ENCODE measurements at places on chromosomes 5 and 9. TPM values are rescaled to one million over a fixed set of nuclear protein-coding genes. Genes with fewer than 3 reads are reported as not detected.

SPATA31C2 gene
- not detected for total RNA-seq

TMEM174 gene
- not detected for total RNA-seq

LVRN gene
- total RNA-seq, result not detected

RFESD gene
- 1.1 TPM for total RNA-seq

PCBD2 gene
- 4.1 TPM for total RNA-seq

DNA sequence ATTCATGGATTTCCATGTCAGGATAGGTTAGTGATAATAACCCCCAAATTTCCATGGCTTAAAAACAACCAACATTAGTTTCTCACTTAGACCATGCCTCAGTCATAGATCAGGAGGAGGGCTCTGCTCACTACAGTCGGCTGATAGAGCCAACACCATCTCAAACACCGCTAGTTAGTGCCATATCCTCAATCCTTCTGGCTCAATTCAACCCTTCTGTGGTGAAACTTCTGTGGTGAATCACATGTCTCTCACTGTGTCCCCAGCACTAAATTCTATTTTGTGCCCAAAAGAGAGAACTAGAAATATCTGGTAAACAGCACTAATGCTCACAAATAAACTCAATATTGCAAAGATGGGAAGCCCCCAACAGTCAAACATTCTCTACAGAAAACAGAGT, 21.1 kb downstream of the ECPAS start:
- no peak for DNase-seq

DNA sequence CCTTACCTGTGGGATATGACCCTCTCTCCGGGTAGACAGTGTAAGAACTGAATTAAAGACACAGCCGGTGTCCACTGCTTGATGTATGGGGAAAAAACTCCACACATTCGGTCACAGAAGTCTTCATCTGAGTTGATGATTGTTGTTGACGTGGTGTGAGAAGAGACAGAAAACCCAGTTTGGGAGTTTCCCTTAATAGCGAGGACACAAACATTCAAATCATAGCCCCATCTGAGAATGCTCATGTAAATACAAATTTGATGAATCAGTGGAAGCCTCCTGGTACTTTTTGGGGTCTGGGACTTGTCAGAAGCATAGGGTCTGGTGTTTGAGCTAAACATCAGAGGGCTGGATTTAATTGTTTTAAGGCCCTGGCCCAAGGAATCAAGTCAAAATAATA, 11.0 kb downstream of the HAVCR1 start:
- DNase-seq, result no peak

DNA sequence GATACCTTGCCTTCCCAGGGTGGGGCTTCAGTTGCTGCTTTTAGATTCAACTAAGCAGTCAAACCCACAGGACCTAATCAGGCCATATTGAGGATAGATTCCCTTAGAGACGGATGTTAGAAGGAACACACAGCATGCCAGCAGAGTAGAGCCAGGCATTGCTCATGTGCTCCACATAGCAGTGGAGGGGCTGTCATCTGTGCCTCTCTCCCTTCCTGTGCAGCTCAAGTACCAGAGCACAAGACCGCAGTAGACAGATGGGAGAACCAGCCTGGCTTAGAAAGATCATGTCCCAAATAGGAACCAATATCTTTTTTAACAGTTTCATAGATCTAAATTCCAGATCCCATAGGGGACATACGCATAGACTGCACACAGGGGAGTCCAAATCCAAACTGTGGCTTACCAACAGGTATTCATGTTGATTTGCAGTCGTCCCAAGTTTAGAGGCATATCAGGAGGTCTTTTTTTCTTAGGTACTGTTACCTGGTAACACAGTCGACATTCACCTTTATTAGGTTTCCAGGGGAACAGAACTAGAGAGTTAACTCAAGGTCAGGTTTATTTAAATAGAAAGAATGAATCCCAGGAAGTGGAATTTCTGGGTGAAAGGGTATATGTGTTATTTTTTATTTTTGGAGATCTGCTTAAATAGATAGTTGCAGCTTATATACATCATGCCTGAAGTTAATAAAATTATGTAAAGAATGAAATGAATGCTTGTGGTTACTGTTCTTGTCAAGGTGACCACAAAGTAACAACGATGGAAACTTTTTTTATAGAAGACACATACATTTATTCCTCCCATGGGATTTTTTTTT, 43.5 kb upstream of the PCAT7 start:
- DNase-seq, result peak; percentile 10

- DNase-seq, result peak; percentile 51
Measured at GRCh38 chr5:154962494-154962893, 21.6 kb downstream of the MRPL22 start.

DNA sequence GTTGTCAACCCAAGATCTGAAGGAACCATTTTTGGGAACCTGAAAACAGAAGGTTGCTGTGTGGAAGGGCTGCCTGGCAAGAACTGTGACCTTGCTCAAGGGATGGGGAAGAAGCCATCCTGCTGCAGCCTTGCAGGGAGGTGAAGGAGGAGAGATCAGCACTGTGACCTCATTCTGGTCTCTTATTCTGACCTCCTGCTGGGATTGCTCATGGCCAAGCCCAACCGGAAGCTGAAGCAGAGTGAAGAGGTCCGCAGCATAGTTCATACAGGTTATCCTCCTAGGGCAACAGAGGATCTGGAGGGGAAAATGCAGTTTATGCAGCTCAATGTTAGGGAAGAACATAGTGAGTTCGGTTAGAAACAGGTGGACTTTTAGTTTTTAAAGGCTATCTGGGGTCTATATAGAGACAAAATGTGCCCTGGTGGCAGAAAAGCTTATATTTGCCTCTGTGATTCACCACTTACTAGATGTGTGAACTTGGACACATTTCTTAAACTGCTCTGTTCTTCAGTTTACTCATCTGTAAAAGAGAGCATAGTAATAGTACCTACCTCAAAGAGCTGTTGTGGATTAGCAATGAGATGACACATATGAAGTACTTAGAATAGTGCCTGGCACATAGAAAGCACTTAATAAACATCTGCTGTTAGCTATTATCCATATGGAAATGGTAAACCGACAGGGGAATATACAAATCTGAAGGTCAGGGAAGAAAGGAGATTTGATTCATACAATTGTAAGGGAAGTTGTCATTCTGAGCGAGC, 57.9 kb upstream of the BNC2 start:
- DNase-seq, result no peak

- no peak for DNase-seq
Measured at GRCh38 chr9:103789686-103790085, 304.4 kb upstream of the SMC2 start.

- DNase-seq, result no peak
Measured at GRCh38 chr5:178069909-178070308, 43.4 kb upstream of the N4BP3 start.
